ENCODE measurements at places on chromosomes 3 and 15.

GRCh38 chr3:146403792-146404191 lies 65.6 kb downstream of the PLSCR2 start:
- no peak for DNase-seq

GRCh38 chr3:18438586-18438985 lies 13.4 kb upstream of the SATB1 start:
- DNase-seq = no peak

DNA sequence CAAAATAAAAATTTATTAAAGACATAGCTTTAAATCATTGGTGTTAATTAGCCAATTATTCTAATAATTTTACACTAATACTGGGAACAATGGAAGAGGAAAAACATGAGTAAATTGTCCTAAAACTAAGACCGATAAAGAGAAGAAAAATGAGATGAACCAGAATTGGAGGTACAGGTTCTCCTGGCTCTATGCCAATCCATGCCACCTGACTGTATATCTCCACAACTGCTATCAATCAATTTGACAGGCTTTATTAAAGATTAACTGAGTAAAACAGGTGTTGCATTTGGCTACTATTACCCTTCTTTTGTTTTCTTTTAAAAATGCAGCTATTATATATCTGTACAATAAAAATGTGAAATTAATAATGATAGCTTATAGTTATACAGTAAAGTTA lies 850.0 kb downstream of the CADM2 start:
- DNase-seq = no peak

DNA sequence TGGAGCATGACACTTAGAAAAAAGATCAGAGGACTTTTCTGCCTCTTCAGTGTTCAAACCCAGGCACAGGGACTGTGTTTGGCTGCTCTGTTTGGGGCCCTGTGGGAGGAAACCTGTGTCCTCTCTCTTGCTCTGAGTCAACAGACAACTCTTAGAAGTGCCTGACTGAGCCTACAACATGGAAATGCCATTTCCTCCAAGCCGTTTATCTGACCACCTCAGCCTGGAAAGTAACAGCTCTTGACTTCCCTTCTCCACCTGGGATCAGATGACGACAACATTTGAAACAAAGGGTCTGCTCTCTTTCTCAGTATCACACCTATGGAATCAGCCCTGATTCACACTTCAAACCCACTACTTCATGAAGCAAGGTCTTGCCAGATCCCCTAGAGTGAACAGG lies 91.3 kb upstream of the CTDSPL start:
- no peak for DNase-seq

GRCh38 chr3:18401300-18401961 lies 23.7 kb downstream of the SATB1 start:
- no peak for DNase-seq

GRCh38 chr3:129598000-129598381 lies 8.5 kb downstream of the PLXND1 start:
- DNase-seq = no peak

DNA sequence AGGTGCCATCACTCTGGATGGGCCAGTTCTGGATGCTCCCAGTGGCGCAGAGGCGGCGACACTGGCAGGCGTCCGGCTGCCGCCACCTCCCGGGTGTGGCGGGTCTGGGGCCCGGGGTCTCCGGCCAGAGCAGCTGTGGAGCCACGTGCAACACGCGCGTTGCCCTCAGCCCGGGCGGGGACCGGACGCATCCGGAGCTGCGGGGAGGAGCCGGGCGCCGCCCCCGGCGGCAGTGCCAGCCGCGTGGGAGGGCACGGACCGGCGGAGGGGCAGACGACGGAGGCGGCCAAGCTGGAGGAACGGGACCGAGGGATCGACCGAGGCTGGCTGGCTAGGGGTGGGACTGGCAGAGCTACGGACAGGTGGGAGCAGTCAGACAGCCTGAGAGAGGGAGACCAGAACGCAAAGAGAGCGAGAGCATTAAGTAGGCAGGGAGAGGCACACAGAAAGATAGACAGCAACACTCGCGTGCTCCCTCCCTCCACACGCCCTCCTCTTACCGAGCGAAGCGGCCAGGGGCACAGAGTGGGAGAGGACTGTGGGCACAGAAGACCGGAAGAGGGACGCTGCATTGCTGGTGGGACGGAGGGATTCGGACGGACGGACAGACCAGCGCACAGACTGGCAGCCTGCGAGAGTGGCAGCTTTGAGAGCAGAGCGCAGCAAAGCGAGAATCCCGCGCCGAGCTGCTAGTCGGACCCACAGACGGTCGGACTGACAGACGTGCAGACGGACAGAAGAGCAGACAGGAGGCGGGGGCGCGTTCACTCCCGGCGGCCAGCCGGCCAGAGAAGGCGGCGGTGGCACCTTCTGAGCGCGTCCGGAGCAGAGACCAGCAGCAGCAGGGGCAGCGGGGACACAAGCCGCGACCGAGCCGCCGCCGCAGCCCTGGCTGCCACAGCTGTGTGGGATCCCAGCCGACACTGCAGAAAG lies at the start of gene ARPP21:
ARPP21 (plus strand) TSS at position 272 of the 933 bp plus-strand sequence. CDS start 42,227 bp downstream, outside the sequence.
- DNase-seq = no peak

DNA sequence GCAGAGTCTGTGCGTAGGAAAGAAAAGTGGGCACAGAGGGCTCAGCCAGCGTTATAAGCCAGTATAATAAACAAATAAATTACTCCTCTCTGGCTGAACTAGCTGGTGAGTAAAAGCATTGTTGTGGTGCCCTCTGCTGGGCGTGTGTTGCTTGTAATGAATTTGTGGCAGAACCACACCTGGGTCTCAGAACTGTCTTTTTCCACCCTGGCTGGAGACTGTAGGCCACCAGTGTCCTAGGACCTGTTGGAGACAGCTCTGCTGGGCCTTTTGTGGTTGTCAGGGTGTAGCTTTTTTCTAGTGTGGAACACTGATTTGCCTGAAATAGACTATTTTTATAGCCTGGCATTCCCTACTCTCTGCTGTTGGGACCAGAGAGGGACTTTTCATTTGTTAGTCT lies 130.5 kb upstream of the EIF1B start:
- DNase-seq = peak; percentile 48

GRCh38 chr3:77449459-77450350 lies 409.8 kb downstream of the ROBO2 start:
- DNase-seq = peak; percentile 35

- peak; percentile 17 for DNase-seq
Measured at GRCh38 chr3:120693439-120694171, 11.6 kb upstream of the HGD start.

GRCh38 chr3:186870421-186871201 lies 28.1 kb downstream of the ADIPOQ start:
- DNase-seq = no peak

DNA sequence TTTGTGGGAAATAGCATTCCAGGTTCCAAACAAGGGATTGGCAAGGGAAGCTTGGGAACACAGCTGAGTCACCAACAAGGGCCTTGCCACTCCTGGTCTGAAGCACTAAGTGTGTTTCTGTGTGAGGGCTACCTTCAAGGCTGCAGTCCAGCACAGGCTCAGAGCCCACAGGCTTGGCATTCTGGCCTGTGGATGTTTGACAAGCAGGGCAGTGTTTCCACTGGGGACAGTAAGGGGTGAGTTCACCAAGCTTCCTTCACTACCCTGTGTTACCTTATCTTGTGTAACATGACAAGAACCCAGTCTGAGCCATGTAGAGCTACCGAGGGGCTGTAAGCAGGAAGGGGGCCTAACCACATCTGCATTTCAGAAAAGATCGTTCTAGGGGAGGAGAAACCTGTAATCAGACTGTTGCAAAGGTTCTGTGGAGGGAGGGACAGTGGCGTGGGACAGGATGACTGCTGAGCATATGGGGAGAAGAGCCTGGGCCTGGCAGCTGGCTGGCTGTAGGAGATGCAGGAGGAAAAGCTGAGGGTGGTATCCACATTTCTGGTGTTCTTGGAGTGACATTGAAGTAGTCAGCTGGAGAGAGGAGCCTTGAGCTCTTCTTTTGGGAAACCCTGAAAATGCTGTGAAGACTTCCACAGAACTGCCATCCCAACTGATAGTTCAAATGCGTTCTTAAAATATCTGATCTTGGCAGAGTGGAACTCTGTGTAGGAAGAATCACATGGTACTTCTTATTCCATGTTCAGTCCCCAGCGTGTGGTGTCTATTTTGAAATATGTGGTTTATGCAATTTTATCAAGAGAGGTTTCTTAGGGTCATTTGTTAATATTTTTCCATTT lies 61.3 kb downstream of the CTDSPL start:
- DNase-seq = no peak

DNA sequence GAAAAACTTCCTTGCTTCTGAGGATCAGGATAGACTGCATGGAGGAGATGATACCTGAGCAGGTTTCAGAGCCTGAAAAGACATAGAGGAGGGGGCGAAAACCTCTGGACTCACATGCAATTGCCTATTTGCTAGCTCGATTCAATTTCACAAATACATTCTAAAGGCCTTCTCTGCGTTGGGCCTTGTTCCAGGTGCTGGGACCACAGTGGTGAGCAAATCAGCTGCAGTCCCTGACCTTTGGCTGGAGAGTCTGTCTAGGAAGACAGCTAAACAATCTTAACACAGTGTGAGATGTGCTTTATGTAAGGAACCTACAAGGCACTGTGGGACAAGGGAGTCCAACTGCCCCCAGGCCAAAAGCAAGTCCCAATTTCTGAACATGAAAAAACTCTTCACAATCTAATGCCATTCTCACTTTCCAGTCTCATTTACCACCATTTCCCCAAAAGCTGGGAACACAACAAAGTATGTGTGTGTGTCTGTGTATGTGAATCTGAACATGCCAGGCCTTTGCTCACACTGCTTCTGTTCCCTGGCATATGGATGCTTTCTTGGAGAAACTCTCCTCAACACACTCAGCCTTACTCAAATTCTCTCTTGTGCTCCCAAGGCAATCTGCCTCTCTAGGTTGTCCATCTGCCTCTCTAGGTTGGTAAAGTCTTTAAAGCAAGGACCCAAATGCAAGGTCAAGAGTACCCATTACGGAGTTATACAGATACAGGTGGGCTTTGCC lies 2.1 kb upstream of the PCCB start:
- DNase-seq = no peak

- DNase-seq = no peak
Measured at GRCh38 chr15:34262362-34262761, 37.5 kb downstream of the EMC4 start.

DNA sequence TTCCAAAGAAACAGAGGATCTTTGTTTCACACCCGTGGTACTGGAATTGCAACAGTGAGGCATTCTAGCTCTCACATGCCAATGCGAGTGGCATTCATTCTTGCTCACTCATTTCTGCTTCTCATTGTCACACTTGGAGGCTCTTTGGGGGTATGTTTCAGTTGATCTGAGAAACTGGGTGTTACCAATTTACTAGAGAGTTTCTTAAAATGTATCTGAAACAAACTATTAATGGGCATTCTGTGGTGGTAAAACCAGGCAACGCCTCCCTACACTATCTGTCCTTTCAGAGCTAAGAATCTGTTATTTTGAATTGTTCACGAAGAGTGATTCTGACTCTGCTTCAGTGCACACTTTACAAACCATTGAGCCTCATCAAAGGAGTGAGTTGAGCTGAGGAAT lies 140.6 kb upstream of the BHLHE40 start:
- no peak for DNase-seq

DNA sequence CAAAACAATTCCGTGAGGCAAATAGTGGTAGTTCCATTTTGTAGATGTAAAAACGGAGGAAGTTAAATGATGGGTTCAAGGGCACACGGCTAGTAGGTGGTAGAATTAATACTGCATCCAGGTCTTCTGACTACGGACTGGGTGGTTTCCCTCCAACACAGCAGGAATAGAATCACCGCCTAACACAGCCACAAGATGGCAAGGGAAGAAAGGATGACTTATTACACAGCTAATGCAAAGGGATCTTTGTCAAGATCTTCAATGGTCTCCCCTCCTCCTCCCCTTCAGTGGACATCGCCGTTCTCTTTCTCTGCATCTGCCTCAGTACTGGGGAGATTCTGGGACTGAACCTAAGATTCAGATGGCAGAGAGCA lies 524 bp upstream of the TOPBP1 start:
- no peak for DNase-seq

GRCh38 chr3:197793247-197793646 lies 2.2 kb downstream of the LRCH3 start:
- DNase-seq = no peak

- no peak for DNase-seq
Measured at GRCh38 chr3:17632401-17633100, 109.9 kb downstream of the TBC1D5 start.

GRCh38 chr15:47685141-47685870 lies 32.0 kb upstream of the SEMA6D start:
- peak; percentile 35 for DNase-seq

- no peak for DNase-seq
Measured at GRCh38 chr3:179731544-179731943, 78.7 kb downstream of the USP13 start.

- no peak for DNase-seq
Measured at GRCh38 chr15:69898243-69898642, 199.5 kb downstream of the TLE3 start.

GRCh38 chr3:64856977-64857516 lies 169.2 kb upstream of the ADAMTS9 start:
- DNase-seq = no peak

GRCh38 chr3:50502584-50503423 lies 630 bp downstream of the CACNA2D2 start:
- no peak for DNase-seq

GRCh38 chr3:42501321-42501680 lies 1.1 kb upstream of the VIPR1 start:
- no peak for DNase-seq

- no peak for DNase-seq
Measured at GRCh38 chr3:136577791-136578190, 174.4 kb downstream of the STAG1 start.

DNA sequence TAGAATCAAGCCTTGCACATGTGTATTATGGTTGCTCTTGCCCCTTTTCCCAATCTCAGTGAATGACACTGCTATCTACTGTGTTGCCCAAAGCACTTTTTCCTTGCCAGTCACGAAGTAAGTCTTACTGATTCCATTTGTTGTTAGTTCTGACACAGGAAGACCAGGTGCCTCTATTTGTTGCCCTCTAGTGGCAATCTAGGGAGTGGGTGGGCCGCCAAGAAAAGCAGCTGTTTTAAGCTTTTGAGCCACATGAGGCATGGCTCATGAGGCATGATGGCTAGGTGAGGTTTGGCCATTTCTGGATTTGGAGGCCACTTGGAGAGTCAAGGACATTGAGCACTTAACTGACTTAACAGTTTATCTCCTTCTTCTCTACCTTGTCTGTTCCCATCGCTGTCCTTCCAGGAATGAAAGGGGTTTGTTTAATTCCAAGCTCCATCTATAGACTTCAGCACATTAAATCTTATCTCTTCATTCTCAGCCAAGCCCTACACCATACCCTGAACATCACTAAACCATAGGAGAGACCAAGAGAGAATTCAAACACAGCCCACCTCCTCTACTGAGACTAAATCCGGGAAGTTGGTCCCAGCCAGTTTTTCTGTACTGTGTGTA lies 103.1 kb downstream of the HCN4 start:
- no peak for DNase-seq
